ENCODE measurements at places on chromosomes 12 and 14. TPM values are rescaled to one million over a fixed set of nuclear protein-coding genes. Genes with fewer than 3 reads are reported as not detected.

GRCh38 chr12:89821896-89822295 is 113.3 kb upstream of the ATP2B1 start:
- DNase-seq = no peak

GRCh38 chr14:75395862-75396261 is 32.0 kb upstream of the JDP2 start:
- DNase-seq = no peak

GRCh38 chr12:50400638-50401499 is at the start of gene LARP4:
Gene LARP4, plus strand, starts transcription at chr12:50400885. Its CDS starts 126 bp downstream, at chr12:50401011.
- peak; percentile 92 for DNase-seq

- DNase-seq = no peak
These were observed 84.6 kb downstream of the ITPR2 start for GRCh38 chr12:26748412-26748740.

- no peak for DNase-seq
These were observed 15.2 kb upstream of the TCP11L2 start for GRCh38 chr12:106287364-106287763.

DNA sequence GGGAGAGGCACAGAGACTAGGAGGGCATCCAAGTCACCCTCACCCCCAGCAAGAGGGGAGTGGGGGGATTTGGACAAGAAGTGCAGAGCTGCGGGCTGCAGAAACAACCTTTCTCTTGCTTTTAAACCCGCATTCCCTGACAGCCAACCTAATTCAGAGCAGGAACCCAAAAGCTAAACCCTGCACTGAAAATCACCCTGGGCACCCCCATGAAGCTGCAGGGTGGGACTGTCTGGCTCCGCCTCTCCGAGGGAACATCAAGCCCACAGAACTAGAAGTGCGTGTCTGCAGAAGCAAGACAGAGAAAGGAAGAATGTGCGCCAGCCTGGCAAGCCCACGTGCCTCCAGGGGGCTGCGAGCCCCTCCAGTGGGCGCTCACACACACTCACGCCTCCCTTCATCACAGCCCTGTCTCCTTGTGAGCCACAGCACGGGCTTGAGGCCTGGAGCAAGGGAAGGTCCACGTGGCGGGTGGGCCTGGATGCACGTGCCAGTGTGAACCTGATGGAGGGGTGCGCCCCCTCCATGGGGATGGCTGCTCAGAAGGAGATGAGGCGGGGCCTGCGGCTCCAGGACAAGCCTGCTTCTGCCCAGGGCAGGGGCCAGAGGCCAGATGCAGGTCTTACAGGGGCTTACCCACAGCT is 27.8 kb upstream of the PNMA1 start:
- no peak for DNase-seq

DNA sequence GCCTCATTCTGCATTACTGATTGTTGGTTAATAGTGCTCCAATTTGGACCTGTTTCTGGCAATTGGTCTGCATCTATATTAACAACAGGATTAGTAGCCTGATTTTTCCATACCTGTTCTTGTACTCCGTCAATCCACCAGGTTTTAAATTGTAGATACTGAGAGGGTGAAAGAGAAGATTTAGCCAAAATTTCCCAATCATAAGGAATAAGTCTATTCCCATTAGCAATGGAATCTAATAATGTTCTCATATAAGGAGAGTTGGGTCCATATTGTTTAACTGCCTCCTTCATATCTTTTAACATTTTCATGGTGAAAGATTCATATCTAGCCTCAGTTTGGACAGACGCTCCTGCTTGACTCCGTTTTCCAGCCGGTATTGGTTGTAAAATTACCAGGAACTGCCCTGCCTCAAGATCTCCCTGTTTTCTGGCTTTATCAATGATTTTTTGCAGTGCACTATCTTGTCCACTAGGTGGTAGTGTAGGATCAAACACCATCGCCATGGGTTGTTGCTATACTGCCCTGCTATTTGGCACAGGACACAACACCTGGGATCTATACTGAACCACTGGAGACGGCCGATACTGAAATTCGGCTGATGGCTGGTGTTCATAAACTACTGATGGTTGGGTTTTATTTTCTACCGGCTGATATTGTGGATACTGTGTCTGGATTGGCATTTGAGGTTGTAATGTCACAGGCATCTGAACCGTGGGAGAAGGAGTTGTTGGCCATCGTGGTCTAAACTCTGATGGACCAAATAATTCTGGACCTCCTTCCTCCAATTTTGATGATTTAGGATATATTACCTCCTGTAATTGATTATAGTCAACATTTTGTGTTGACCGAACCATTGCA is 25.2 kb downstream of the DHRS4L2 start:
- peak; percentile 64 for DNase-seq

DNA sequence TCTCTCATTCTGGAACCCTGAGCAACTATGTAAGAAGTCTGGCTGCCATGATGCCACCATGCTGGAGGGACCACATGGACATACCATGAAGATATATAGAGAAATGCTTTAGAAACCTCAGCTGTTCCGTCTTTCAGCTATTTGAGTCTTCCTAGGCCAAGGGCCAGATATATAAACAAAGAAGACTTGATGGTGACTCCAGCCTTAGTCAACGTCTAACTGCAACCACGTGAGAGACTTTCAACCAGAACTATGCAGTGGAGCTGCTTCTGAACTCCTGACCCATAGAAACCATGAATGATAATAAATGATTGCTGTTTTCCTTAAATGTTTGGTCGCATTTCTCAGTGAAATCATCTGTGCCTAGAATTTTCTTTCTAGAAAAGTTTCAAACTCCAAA is 20.0 kb upstream of the KITLG start:
- no peak for DNase-seq

GRCh38 chr14:68970038-68970612 is 9.0 kb downstream of the ACTN1 start:
- DNase-seq = no peak

DNA sequence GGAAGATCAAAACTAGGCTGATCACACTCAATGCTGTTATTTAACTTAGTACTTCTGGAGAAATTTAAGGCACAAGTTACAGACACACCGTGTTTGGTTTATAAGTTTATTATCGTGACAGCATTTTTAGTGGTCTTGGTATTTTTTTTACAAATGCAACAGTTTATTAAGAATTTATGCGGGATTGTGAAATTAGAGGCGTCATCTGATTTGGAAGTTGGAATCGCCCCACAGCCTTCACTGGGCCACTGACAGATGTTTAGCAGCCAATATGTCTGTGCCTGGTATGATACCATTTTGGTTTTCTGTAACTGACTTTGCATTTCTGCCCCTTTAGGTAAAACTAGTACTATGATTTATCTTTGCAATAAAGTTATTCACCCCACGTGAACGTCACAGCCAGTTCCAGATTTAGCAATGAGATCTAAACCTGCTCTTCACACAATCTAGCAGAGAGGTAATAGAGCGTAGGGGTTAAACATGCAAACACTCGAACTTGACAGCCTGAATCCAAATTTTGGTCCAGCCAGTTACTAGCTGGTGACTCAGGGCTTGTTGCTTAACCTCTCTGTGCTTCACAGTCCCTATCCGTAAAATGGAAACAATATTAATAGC is 73.2 kb upstream of the SSTR1 start:
- DNase-seq = no peak

DNA sequence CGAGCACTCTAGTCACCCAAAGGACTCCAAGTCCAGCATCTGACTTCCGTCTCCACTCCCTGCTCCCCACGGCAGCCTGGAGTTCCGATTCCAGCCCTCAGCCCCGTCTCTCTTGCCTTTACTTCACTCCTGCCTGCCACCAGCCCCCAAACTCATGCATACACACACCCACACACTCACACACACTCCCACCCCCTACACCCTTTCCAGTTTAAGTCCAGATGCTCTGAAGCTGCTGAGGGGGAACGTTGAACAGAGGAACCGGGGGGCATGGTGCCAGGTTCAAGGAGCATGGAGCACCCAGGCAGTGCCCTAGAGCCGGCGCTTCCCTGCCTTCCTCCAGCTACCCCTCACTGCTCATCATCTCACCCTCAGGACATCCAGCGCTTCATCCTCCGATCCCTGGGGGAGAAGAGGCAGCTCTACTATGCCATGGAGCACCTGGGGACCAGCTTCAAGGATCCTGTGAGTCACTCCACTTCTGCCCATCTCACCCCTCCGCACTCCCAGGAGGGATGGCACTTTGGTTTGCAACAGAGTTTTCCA is 3.3 kb downstream of the P3H3 start:
- no peak for DNase-seq

DNA sequence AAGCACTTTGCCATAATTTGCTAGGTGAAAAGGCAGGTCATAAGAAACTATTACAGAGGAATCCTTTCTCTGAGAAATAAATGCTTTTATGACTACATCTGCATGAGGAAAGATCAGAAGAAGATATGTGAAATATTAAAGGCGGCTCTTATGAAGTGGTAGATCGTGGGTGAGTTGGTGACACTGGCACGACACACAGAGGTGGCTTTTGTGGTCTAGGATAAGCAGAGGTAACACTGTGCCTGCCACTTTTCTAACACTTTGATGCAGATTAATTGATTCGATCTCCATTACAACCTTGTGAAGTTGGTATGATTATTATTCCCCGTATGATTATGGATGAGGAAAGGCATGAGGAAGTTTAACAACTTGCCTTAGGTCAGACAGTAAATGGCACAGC is 60.0 kb upstream of the ELK3 start:
- DNase-seq = no peak

DNA sequence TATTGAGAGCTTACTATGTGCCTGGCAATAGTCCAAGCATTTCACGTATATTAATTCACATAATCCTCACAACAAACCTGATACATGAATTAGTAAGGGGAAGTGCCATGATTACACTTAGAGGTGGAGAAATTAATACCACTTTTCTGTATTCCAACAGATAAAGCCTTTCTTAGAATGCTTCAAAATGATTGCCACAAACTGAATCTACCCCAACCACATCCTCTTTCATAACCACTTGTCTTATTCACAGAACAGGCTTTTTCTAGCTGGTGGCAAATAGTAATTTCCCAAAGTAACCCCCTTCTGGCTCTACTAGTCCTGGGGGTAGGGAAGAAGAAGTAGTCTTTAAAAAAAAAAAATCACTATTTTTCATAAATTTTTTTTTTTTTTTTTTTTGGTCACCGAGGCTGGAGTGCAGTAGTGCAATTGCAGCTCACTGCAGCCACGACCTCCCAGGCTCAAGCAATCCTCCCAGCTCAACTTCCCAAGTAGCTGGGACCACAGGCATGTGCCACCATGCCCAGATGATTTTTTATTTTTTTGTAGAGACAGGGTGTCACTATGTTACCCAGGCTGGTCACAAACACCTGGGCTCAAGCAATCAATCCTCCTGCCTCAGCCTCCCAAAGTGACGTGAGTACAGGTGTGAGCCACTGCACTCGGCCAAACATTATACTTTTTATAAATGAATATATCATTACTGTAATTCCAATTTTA is 59.0 kb upstream of the ARID2 start:
- no peak for DNase-seq

DNA sequence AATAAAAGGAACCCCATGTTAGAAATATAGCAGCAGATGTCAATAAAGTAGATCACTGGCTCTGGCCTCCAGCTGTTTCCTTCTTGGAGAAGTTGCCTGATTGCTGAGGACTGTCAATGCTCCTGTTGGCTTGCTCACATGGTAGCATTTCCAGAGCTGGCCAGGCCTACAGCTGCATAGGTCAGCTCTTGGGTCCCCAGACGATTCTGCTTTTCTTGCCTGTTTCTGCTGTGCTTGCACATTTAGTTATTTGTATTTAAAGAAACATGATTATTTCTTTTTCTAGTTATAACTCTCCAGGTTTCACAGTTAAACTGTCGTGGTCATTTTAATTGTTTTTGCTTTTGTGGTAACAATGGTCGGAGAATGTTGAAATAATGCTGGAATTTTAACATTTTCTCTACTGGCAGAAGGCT is 7.2 kb downstream of the NAV3 start:
- DNase-seq = no peak

GRCh38 chr14:82192387-82192786 is 658.7 kb upstream of the SEL1L start:
- DNase-seq = no peak

GRCh38 chr12:50006280-50006679 is 19.0 kb downstream of the RACGAP1 start:
- no peak for DNase-seq

GRCh38 chr14:41629876-41630275 is 23.2 kb downstream of the LRFN5 start:
- no peak for DNase-seq

GRCh38 chr12:32885831-32886230 is 10.7 kb downstream of the PKP2 start:
- no peak for DNase-seq

- DNase-seq = no peak
These were observed 149.0 kb upstream of the ARID2 start for GRCh38 chr12:45580356-45580969.

DNA sequence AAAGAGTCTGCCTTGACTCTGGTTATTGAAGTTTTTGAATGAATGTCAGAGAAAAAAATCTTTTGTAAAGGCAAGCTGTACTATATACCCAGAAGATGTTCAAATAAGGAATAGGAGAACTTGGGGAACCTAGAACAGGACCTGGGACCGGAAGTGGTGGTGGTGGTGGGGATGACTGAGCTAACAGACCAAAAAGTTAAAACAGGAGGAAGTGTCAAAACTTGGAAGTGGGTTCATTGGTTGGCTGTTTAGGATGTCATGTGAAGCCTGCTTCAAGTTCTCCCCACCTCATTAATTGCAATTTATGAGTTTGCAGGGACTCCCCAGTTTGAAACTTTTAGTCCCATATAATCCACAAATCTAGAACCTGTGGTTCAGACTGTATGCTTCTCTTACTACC is 26.2 kb downstream of the PLXNC1 start:
- DNase-seq = peak; percentile 54

Gene SRGAP1
- 8.8 TPM for total RNA-seq

Gene CD4
- 5.2 TPM for total RNA-seq

Gene KANSL2
- 20.0 TPM for total RNA-seq

Gene PHETA1
- 31.4 TPM for total RNA-seq

Gene IRF2BPL
- 26.7 TPM for total RNA-seq

Gene CCDC184
- total RNA-seq = 0.26 TPM

Gene CCDC175
- not detected for total RNA-seq

Gene PLEKHG7
- 1.6 TPM for total RNA-seq

Gene CLMN
- total RNA-seq = 54.7 TPM

Gene ENDOU
- total RNA-seq = not detected

Gene LRRC10
- not detected for total RNA-seq

Gene ESYT1
- 43.3 TPM for total RNA-seq

Gene CEBPE
- not detected for total RNA-seq

Gene BCL2L14
- 6.3 TPM for total RNA-seq

Gene RNASE4
- total RNA-seq = 41.8 TPM

Gene HOXC9
- total RNA-seq = not detected
